ENCODE measurements at places on chromosomes 7 and 10.

DNA sequence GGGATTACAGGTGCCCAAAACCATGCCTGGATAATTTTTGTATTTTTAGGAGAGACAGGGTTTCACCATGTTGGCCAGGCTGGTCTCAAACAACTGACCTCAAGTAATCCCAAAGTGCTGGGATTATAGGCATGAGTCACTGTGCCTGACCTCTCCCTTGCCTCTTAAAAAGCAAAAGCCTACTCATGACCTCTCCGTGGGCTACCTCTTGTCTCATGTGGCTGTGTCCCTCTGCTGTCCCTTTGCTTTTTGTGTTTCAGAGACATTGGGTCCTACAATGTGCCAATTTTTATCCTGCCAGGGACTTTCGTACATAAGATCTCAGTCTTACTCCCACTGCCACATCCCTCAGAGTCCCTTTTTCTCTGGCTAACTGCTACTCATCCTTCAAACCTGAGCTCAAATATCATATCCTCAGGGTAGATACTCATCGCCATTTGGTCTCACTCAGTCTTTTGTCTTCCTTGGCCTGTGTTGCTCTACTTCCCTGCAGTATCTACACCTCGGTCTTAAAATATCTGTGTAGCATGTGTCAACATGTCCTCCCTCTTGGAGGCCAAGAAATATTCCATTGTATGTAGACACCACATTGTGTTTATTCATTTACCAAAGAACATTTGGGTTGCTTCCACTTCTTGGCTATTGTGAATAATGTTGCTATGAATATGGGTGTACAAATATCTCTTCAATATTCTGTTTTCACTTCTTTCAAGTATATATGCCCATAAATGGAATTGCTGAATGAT lies 465.0 kb upstream of the KLF6 start:
- DNase-seq, result no peak

DNA sequence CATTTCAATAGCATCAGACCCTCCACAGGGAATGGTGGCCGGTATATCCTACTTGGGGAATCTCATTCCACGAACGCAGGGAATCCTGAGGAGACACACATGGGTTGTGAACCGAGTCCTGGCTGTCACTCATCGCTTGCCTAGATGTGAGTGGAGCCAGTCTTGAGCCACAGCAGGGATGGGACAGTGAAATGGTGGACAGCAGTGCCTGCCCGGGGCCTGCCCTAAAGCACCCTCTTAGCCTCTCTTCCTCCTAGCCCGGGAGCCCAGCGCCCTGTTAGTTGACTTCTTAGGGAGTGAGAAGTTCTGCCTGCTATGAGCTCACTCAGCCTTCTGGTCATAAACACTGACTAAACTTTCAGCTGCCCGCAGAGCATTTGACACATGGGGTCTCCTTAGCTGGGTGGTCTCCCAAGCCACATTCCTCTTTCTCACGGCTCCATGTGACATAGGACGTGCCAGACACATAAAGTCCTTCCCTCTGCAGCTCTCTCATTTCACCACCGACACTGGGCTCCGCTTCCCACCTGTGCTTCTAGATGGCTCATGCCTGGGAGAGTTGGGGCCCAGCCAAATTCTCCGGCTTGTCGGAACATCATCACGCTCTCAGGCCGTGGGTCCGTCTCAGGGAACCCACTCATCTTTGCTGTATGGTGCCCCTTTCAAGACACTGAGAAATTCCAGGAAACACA lies 60.9 kb downstream of the TCERG1L start:
- DNase-seq, result no peak

DNA sequence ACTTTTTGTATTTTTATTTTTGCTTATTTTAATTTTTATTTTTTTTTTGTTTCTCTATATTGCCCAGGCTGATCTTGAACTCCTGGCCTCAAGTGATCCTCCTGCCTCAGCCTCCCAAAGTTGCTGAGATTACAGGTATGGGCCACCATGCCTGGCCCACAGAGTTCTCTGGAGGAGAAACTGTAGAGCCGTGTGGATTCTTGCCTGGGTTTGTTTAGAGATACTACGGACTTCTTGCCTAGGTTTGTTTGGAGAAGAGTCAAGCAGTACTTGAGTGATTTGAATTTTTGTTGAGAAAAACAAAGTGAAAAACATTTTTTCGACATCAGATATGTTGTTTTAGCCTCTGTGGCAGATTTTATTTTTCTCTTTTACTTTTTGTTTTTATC lies 99.0 kb downstream of the CAMK1D start:
- DNase-seq, result no peak

DNA sequence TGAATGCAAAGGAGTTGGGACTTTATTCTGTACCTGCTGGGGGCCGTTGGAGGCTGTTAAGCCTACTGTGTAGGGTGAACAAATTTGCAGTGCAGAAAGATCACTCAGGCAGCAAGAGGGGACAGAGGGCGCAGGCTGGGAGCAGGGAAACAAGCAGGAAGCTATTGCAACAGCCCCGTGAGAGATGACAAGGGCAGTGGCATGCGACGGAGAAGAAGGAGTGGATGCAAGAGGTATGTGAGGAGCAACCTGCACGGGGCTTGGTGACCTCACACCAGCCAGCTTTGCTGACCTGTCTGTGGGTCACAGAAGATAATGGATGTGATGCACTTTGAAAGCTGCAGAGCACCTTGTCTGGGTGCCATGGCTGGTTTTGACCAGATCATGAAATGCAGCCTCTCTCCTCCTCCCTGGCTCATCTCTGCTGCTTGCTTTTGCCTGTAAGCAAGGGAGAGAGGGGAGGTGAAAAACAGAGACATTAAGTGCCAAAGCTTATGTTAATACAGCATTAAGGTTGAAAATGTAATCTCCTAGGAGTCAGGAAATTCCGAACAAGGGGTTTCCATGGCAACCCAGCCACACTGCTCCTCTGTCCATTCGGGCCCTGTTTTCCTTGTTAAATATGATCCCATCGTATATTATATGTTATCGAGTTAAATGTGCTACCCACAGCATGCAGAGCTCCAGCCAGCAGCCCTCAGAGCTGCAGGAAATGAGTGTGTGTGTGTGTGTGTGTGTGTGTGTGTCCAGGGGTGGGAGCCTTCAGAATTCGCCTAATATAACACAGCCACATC lies 314.3 kb upstream of the ZMIZ1 start:
- no peak for DNase-seq

DNA sequence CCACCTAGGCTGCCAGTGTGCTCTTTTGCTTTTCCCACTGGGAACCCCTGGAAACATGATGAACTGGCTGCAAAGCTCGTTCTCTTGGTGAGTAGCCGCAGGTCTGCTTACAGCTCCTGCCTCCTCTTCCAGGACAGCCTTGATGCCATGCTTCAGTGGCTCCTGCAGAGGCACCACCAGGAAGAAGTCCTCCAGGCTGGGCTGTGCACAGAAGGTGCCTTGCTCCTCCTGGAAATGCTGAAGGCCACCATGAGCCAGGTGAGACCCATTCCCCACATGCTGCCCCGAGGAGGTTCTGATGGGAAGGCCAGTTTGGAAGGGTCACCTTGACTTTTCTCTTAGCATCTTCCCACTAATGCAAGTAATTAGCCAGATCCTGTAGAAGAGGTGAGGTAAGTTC lies 125.8 kb downstream of the LRRC18 start:
- no peak for DNase-seq

GRCh38 chr10:97466755-97467154 lies 20.8 kb downstream of the ZDHHC16 start:
- DNase-seq, result no peak

DNA sequence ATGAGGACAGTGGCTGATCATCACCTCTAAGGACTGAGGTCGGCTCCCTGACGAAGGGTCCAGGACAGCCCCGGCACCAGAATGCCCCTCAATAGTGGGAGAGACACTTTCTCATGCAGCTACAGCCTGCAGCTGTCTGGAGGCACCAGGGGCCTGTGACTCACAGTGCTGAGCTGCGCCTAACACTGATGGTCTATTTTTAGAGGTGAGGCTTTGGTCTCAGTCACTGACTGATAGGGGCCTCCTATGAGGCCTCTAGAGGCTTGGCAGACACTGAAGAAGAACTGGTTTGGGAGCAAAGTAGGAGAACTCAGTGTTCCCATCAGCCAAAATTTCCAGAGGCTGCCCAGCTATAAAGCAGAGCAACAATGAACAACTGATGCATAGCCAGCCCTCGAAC lies 130.1 kb downstream of the COBL start:
- DNase-seq, result no peak

GRCh38 chr10:43401627-43402026 lies 7.4 kb downstream of the HNRNPF start:
- DNase-seq, result no peak

GRCh38 chr10:131009791-131010190 lies 301.7 kb downstream of the TCERG1L start:
- DNase-seq, result no peak

DNA sequence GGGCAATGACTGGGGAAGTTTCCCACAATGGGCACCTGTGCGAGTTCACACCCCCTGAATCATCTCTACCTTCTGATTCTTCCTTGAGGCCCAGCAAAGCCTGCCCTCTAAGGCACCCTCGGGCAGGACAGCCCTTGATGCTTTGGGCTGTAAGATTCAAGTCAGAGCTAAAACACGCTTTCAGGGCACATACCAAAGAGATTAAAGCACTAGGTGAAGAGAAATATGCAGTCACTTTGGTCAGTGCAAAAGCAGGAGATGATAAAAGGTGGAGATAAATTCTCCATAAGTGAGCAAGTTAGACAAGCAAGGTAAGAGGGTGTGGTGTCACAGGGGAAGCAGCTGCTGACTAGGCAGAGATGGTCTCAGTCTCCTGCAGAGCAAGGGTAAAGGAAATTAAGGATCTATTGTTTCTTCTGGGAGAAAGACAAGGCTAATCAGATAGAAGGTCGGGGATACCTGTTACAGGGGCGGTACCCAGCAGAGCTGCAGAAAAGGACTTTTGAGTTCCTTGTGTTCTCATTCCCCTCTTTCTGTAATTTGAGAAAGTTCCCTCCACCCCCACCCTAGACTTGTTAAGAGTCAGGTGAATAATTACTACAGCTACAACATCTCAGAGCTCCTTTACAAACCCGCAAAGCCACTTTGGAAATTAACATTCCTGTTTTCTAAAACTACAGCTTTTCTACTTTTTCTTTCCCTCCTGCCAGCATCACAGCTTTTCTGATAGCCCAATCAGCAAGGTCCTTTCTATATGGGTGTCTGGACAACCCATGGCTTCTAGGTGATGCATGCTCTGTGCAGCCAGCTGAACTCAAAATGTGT lies 26.4 kb downstream of the PDLIM1 start:
- no peak for DNase-seq

DNA sequence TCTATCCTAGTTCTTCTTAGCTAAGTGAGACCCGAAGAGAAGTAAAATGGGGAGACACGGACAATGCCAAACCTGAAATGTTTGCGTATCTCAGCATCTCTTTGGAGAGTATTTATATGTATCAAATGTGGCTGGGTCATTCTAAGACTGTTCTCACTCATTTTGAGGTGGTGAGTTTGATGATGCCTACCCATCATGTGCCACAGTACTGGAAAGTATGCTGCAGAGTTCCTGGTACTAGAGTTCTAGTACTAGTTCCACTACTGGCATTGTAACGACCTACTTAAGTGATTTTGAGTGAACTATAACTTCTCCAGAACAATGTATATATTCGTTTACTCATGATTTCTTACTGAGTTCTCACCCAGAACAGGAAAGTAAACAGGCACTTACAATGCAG lies 41.9 kb downstream of the ARMC3 start:
- no peak for DNase-seq

DNA sequence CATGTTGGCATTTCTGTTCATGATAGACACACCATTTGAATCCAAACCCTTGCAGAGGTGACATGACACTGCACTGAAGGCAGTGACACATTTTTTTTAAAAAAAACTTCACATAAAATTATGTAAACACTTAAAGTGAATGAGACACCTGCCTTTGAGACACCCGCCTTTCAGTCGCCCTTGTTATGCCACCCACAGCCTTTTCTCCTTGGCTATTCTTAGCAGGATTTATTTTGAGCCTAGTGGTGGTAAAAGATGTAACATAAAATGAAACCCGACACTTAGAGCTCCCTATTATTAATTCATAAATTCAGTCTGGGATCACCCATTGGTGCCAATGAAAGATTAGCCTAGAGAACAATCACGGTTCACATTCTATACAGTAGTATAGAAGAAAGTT lies 161.3 kb downstream of the DYNC1I1 start:
- no peak for DNase-seq

GRCh38 chr10:114064151-114065048 lies 20.7 kb downstream of the ADRB1 start:
- DNase-seq, result no peak

GRCh38 chr10:92857904-92858514 lies 9.7 kb downstream of the EXOC6 start:
- DNase-seq, result no peak

DNA sequence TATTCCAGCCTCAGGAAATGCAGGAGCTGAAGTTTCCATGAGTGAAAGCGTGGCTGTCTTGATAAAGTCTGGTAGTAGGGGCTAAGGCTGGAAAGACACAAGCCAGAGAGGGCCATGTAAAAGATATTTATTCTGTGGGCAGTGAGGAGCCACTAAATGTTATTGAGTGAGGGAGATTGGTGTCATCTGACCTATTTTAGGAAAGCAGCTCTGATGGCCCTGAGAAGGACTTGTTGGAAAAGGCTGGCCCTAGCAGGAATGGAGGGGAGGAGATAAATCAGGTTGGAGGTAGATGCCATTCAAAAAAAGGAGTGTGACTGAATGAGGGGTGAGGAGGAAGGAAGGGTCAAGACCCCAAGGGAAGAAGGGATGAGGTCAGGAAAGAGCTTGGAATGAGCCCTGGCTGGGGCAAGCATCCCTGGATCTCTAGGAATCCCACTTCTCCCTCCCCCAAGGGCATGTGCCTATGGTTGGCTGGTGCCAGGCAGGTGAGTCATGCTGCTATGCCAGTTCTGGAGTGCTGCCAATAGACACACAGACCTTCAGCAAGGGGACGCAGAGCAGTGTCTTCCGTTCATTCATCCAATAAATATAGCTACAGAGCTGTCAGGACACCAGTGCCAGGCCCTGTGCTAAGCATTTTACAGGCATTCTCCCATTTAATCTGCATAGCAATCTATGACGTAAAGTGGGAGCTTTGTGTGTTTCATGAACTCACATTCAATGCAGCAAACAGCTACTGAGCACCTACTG lies 2.0 kb downstream of the ANKRD2 start:
- DNase-seq, result no peak

GRCh38 chr10:131630772-131631258 lies 270.0 kb upstream of the PPP2R2D start:
- no peak for DNase-seq

GRCh38 chr7:162632-163297 lies 29.6 kb upstream of the FAM20C start:
- no peak for DNase-seq
